ENCODE measurements at places on chromosomes 3 and 15.

DNA sequence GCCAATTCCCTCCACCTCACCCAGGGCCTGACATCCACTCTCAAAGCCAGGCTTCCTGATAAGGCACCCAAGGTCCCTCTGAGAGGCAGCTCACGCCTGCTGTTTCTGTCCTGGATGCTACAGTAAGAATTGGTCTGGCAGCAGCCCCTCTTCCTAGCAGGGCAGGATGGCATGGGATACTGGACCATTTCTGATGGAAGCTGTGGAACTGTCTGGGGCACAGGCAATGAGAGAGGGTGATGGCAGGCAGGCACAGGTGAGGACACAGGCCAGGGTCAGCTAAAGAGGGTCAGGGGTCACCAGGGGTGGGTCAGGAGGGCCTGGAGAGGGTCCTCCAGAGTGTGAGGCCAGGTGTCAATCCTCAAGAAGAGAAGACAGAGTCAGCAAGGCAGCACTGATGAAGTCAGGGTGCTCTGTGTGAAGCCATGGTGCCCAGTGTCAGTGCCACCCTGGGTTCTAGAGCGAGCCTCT lies 41.9 kb upstream of the SLC41A3 start:
- DNase-seq = no peak

GRCh38 chr3:188607805-188608315 lies 453.9 kb downstream of the LPP start:
- DNase-seq = no peak

GRCh38 chr3:61924090-61924735 lies 362.8 kb downstream of the PTPRG start:
- DNase-seq = no peak

- no peak for DNase-seq
Measured at GRCh38 chr3:133887803-133888703, 7.6 kb downstream of the RAB6B start.

- DNase-seq = no peak
Measured at GRCh38 chr3:164406281-164406680, 672.0 kb downstream of the SI start.

DNA sequence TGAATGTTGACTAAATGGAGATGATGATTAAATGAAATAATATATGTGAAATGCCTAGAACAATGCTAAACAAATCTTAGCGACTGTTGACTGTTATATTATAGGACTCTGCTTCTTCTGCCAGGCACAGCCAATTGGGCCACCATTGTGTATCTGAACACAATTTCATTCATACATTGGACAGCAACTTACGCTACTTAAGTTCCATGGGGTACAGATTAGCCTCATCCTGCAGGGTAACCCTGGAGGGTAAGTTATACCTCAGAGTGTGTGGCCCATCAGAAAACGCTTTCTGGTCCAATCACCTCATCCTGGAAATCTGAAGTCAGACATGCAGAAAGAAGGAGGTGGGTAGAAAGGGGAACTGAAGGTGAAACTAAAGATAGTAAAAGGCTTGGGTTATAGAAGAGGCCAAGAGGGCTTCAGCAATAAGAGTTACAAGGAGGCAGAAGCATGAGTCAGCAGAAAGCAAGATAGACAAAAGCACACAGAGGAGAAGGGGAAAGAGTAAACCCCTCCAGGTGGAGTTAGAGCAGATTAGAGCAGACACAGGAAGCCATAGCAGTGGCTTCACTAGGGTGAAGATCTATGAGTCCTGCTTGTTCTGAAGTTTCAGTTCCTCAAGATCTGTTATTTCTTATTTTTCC lies 119.3 kb upstream of the SLC24A5 start:
- peak; percentile 95 for DNase-seq

- no peak for DNase-seq
Measured at GRCh38 chr15:44489464-44489863, 47.5 kb upstream of the EIF3J start.

- peak; percentile 41 for DNase-seq
Measured at GRCh38 chr3:45612138-45612537, 17.6 kb downstream of the LIMD1 start.

DNA sequence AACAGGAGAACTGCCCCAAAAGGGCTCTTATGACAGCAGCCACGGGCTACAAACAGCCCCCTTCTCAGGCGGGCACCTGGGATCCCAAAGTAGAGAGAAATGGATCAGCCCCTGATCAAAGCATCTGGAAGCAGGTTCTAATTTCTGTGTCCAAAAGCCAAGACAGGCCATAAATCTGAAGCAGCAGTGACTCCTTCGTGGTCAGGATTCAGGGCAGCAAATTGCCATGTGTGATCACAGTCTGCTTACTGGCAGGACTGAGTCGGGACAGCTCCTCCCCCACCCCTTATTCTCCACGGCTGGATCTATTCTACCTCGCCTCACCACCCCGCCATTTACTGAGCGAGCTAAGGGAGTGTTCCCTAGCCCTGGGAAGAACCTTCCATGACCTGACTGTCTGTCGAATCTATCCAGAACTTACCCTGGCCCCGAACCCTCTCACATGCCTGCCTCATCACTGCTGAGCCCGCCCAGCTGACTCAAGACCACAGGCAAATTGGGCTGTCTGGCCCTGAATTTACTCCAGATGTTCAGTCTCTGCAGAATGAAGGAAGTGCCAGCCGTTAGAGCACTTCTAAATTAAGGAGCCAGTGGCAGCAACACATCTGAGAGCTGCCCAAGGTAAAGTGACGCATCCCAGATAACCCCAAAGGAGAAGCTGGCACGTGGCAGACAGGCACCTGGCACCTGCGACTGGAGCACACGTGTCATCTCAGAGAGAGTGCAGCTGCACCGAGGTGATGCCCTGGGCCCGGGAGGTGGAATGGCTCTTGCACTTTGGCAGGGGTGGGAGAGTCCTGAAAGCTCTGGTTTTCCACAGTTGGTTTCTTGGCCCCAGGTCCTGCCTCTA lies 1.3 kb downstream of the LRRC15 start:
- DNase-seq = peak; percentile 90

DNA sequence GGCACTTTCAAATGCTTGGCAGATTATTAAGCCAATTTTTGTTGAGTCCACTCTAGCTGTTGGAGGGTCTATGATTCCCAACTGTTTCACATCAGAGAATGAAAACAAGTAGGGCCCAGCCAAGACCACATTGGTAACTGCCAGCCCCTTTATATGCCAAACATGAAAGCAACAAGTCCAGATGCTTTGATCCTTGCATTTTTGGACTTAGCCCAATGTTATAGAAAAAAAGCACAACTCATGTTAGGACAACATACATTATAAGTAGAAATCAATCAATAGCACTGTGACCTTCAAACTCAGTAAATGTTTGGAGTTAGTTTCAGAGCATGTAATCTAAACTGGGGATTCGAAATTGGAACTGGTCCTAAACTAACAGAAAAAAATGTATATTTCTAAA lies 674.7 kb downstream of the MECOM start:
- DNase-seq = no peak

- no peak for DNase-seq
Measured at GRCh38 chr3:33081812-33082211, 15.1 kb downstream of the GLB1 start.

DNA sequence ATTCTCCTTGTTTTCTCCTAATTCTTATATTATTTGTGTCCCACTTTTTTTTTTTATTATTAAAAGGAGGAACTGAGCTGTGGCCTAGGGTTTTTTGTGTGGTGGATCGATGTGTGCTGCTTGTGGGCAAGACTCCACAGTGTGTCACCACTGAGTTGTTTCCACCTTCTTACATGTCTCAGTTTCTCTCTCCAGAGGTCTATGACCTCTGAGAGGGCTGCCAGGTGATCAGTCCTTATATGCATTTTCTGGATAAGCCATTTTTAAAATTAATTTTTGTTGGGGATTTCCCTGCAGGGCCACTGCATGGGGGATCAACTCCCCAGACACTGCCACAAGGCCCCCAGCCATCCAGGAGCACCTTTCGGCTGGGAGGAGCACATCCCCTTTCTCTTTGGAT lies 27.8 kb downstream of the IQCF6 start:
- DNase-seq = no peak

DNA sequence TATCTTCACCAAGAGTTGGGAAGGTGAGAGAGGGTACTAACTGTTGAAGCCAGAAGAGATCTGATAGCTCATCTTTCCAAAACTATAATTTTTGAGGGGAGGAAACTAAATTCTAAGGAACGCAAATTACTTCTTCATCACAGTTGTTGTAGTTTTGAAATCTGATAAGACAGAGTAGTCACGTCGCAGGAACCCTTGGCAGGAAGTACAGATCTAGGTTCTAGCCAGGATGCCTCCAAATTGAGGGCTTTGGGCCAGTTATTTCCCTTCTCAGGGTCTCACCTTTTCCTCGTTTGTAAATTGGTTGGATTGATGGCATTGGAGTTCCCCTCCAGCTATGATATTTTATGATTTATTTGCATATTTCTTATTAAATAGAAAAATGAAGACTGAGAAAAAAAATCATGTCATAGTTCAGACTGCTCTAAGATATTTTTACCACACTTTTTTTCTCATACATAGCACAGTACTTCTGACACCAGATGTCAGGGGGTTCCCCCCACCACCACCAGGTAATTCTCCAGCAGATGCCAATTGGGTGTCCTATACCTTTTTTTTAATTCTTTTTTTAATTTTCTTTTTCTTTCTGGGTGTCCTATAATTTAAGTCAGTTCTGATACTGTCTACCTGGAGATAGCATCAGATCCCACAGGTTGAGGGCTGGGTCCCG lies 32.3 kb upstream of the APH1B start:
- DNase-seq = no peak

DNA sequence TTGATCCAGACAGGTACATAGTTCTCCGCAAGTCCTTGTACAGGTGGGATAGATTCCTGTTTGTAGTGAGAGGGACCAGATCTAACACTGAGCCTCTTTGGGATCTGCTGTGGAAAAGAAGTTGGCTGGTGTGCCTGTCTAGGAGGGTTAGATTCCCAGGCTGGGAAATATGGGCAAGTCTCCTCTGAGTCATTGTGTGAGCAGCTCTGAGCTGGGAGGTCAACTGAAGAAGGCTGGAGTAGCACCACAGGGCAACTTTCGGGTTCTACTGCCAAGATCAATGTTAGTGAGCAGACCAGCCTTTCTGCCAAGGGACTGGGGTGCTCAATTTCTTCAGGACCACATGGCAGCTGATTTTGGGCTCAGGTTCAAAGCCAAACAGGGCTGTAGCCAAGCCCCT lies 33.4 kb downstream of the CLDN1 start:
- no peak for DNase-seq

- no peak for DNase-seq
Measured at GRCh38 chr15:100878648-100879047, 983 bp upstream of the ALDH1A3 start.

DNA sequence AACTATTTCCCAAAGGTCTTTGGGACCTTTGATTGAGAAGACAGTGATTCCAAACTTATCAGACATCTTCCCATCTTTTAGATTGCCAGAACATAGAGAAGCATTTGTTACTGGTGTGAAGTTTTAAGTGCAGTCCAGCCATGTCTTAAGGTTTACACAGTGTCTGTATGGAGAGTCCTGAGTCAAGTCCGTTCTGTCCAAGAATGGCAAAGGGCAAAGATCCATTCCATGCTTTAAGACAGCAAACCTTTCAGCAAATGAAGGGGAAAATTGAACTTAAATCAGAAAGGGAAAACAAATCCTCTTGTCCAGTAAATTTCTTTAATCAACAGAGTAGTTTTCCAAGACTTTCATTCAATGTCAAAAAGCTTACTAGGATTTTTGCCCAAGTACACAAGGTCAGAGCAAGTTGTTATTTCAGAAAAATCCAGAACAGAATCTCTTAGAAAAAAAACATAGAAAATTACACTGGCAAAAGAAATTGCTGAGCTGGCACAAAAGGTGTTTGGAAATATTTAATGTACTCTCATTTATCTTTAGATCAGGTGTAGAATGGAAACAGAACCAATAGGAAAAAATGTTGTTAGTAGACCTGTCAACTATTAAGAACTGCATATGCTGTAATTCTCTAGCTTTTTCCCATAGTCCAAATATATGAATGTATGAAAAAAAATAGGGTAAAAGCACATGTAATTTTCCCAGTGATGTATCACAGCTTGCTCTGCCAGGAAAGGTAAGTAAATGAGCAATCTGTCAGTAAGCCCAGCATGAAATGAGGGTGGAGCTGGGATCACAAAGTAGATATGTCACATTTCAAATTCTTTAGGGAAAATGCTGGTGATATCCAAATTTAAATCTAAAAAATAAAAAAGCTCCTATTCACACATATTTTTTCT lies 1099.9 kb downstream of the TUSC7 start:
- no peak for DNase-seq

DNA sequence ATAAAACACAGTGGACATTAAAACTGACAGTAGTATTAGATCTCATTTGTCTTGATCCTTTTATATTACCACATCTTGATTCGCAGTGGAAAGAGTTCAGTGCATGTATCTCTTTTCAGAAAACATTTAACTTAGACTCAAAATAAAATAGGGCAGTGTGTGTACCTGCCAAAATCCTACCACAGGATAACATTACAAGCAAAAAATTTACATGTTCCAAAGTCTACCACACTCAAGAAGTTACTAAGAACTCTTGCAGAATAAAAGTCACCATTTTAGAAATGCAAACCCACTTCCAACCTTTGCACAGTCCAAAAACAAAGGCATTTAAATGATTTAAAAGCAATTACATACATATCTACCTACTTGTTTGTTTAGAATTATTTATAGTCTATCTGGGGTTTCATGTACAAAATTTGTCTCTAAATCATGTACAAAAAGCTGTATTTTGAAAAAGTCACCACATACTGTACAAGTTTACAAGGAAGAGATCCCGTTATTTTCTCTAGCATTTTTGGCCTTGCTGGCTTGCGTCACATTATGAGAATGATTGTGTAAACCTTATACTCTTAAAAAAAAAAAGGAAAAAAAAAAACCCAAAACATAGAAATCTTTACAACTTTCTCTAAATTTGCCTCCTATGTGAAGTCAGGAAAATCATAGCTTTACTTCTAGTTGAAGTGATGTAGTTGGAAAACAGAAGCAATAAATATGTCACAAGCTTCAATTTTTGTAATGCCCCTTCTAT lies 153.8 kb downstream of the ADAM10 start:
- DNase-seq = no peak

Measured in RPMI8226 (cell line).